ENCODE measurements at places on chromosomes 13 and 19.

DNA sequence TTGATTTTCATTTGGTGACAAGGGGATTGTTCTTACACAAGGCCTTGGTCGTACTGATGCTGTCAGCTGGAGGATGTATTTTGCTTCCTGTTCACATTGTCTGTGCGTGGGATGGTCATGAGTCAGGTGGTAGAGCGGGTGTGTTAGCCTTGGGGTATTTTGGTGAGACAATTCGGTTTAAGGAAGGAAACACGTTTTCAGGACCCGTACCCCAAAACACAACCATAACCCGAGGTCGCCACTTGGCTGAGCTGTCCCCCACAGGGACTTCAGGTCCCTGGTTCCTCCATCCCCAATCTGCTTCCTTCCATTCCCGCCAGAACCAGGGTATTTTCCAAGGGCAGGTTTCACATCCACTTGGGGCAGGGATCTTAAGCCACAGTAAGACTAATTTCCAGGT lies 15.0 kb downstream of the MYO9B start:
- DNase-seq, result peak; percentile 19

DNA sequence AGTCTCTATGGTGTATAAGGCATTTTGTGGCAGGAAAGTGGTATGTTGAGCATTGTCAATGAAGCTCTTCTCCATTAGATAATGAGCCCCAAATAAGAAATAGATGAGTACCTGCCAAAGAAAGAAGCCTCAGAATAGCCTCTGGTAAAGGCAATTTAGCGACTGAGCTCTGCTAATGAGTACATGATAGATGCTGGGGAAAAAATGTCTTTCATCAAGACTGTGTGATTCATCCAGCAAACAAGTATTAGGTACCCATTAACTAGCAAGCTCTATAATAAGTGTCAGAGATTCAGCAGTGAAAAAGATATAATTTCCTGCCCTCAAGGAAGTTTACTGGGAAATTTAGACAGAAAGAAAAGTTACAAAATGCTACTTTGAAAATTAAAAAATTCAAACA lies 294.6 kb downstream of the ITGBL1 start:
- DNase-seq, result no peak

GRCh38 chr13:63773476-63773875 lies 2357.8 kb upstream of the PCDH20 start:
- no peak for DNase-seq

GRCh38 chr19:12543855-12544254 lies 7.4 kb downstream of the ZNF564 start:
- no peak for DNase-seq

GRCh38 chr19:34480971-34481841 lies at the start of gene WTIP:
Gene WTIP (plus strand): TSS chr19:34481758. CDS start chr19:34481975, 217 bp downstream.
- DNase-seq, result no peak

DNA sequence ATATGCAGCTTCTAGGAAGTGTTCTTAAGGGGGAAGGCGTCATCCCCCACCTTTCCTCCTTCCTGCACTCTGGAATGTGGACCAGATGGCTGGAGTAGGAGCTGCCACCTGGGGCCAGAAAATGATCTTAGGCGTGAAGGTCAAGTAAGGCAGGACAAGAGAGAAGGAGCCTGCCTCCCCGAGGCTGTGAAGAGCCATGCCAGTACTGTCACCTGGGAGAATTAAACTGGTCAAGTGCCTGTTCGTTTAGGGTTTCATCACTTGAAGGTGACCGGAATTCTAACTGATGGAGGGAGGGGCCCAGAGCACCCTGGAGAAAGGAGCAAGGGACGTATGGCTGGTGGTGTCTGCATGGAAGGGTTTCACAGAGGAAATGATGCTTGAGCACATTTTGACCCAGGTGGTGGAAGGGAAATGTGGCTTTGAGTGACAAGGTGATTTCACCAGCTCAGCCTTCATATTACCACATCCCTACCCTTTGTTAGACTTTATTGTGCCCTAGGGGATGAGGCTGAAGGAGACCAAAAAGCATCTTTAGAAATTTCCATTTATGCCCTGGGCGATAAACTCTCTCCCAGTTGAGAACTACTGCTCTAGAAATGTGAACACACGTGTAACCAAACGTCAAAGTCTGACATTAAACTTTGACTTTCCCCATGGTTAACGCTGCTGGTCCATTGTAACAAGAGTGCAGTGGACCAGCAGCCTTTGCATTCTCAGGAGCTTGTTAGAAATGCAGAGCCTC lies 37.5 kb downstream of the PPP2R1A start:
- no peak for DNase-seq

- no peak for DNase-seq
Observed at GRCh38 chr19:2302319-2303210, 5.4 kb downstream of the LINGO3 start.

GRCh38 chr13:105196052-105196451 lies 1339.4 kb downstream of the EFNB2 start:
- DNase-seq, result no peak

DNA sequence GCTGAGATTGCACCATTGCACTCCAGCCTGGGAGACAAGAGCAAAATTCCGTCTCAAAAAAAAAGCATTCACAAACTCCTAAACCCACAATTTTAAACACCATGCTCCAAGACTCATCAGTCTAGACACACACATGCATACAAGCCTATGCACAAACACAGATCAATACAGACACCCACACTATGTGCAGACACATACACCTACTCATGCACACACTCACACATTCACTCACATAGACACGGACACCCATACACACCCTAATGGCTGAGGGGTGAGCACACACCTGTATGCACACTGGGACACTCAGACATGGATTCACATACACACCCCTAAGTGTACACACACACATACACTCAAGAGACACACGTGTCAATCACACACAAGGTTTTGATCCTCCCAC lies 9.3 kb downstream of the PNMA8B start:
- DNase-seq, result no peak

DNA sequence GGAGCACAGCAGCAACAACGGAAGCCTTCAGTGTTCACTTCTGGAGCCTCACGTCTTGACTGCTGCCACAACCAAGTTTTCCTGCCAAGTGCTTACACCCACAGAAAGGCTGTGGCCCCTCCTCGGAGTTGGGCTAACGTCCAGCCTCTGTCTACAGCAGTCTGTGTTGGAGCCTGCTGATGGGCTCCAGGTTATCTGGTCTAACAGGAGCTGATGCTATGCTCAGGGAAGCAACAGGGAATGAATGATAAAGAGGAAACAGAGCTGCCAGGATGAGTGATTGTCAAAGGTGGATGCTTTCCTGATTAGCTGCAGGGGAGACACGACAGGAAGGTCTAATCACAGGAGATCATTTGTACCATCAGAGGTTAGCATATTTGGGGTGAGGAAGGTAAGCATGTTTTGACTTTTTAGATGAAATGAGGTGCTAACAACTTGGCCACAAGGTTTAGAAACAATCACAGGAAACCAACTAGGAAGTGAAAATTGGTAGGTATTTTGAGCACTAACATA lies 53.8 kb upstream of the RCBTB2 start:
- DNase-seq, result no peak

DNA sequence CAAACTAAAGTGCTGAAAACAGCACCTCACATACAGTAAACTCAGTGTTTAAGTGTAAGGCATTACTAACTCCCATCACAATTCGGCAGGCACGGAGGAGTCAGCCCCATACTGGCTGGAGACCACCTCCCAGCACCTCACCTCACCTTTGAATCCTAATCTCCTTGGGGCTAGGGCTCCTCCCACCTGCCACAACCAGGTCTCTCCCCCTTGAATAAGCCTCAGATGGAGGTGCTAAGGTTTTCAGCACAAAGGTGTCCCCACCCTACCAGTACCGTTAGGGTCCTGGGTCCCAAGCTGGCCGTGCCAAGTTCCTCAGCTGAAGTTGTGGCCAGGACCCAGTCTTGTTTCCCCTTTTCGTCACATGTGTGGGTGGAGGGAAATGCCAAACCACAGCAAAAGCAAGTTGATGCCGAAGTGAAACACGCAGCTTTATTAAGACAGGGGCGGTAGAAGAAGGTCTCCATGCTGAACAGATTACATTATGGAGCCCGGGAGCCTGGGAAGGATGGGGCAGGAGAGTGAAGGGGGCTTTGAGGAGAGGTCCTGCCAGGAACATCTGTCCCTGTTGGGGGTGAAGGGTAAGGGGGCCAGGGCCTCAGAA lies at the start of gene IGFLR1:
Gene IGFLR1, minus strand, starts transcription at position 332 of the 604 bp plus-strand sequence. CDS start 1,272 bp downstream, outside the sequence.
- peak; percentile 66 for DNase-seq

DNA sequence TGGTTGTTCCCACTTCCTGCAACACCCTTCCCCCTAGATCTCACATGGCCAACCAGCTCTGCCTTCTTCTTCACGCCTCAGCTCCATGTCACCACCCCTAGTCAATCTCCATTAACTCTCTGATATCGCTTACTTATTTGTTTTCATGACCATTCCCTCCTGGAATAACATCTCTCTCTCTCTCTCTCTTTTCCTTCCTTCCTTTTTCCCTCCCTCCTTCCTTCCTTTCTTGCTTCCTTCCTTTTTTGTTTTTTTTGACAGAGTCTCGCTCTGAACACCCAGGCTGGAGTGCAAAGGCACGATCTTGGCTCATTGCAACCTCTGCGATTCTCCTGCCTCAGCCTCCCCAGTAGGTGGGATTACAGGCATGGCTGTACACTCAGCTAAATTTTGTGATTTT lies 44.9 kb upstream of the ADGRL1 start:
- DNase-seq, result no peak

Data from activated gamma-delta T cell treated with Interleukin-2 at 50 U/mL for 16 hours (primary cell).